ENCODE measurements at places on chromosomes 3 and 15.

GRCh38 chr3:123126031-123126430, 59.2 kb downstream of the PDIA5 start:
- no peak for DNase-seq

DNA sequence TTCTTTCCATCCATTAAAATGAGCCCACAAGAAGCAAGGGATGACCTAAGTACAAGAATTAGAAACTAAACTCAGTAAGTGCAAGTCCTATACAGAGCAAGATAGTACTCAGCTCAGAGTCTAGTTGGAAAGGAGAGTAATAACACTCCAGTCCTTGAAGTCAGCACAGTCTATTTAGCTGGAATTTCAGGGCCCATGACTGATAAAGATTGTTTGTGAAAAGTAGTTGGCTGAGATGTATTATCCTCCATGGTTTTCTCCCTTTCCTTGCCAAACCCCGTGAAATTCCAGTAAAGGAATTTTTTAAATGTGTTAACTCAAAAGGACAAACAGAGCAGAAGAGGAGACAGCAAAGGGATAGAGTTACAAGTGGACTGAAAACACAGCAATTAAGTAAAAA, 127.2 kb upstream of the STT3B start:
- DNase-seq: no peak

GRCh38 chr3:12948371-12948770, 107.0 kb upstream of the RPL32 start:
- DNase-seq: no peak

DNA sequence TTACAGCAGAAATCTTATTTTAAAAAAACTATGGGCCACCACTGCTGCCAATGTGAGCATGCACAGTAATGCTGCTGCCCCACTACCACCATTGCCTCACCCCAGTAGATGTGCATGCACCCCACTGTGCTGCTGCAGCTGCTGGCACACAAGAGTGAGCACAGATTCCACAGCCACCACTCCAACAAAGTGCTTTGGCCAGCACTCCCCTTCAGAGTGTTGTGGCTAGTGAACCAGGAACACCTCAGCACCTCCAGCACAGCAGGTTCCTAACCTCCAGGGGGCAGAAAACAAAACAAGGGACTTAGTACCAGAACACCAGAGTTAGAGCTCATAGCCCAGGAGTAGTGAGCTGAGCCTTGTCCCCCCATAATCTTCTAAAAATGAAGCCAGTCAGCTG, 629.6 kb downstream of the PYDC2 start:
- DNase-seq: no peak

GRCh38 chr15:63323798-63324563, 46.6 kb downstream of the APH1B start:
- DNase-seq: no peak

GRCh38 chr3:169288553-169288952, 375.0 kb downstream of the MECOM start:
- DNase-seq: no peak

GRCh38 chr3:99439892-99440291, 198.5 kb upstream of the COL8A1 start:
- no peak for DNase-seq

- no peak for DNase-seq
Observed at GRCh38 chr3:81293156-81293555, 468.3 kb downstream of the GBE1 start.

GRCh38 chr3:37926611-37927010, 64.0 kb upstream of the VILL start:
- DNase-seq: no peak

All from NCI-H187 (cell line).